ENCODE measurements at places on chromosomes 1 and 21.

GRCh38 chr1:97740891-97741290 lies 179.9 kb downstream of the DPYD start:
- DNase-seq: no peak

DNA sequence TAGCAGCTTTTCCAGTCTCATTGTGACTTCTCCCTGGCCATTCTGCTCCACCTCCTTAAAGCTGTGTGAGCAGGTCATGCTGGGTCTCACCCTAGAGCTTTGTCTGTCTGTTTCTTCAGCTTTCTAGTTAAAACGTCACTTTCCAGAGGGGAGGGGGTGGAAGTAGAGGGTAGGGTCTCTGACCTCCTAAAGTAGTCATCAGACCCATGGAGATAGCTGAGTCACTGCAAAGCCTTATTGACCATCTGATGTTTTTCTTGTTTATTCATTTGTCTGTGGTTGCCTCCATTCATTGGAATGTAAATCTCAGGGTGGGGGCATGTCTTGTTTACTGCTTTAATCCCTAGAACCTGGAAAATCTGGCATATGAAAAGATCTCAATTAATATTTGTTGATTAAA lies 52.7 kb downstream of the ELF3 start:
- no peak for DNase-seq

DNA sequence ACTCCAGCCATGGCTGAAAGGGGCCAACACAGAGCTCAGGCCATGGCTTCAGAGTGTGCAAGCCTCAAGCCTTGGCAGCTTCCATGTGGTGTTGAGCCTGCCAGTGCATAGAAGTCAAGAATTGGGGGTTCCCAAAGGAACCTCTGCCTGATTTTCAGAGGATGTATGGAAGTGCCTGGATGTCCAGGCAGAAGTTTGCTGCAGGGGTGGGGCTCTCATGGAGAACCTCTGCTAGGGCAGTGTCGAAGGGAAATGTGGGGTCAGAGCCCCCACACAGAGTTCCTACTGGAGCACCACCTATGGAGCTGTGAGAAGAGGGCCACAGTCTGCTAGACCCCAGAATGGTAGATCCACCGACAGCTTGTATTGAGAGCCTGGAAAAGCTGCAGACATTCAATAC lies 29.8 kb upstream of the CD55 start:
- DNase-seq: no peak

- no peak for DNase-seq
Measured at GRCh38 chr21:32119811-32120210, 159.0 kb downstream of the MIS18A start.

- DNase-seq: no peak
Measured at GRCh38 chr1:82792151-82792550, 991.4 kb downstream of the ADGRL2 start.

DNA sequence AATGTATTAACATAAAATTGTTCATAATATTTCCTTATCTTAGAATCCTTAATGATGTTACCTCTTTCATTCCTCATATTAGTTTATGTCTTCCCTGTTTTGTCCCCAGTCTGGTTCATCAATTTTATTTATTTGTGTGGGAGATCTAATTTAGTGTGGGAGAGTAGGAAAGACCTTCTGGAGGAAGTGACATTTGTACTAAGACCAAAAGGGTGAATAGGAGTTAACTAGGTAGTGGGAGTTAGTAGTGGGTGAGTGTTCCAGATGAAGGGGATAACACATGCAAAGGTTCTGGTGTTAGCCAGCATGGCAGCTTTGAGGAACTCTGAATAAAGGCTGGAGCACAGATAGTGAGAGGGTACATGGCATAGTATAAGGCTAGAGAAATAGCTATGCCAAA lies 21.4 kb downstream of the RASAL2 start:
- DNase-seq: no peak

- no peak for DNase-seq
Measured at GRCh38 chr1:39370602-39371001, 120.8 kb upstream of the BMP8A start.

GRCh38 chr21:42236014-42236413 lies 17.1 kb downstream of the ABCG1 start:
- no peak for DNase-seq

DNA sequence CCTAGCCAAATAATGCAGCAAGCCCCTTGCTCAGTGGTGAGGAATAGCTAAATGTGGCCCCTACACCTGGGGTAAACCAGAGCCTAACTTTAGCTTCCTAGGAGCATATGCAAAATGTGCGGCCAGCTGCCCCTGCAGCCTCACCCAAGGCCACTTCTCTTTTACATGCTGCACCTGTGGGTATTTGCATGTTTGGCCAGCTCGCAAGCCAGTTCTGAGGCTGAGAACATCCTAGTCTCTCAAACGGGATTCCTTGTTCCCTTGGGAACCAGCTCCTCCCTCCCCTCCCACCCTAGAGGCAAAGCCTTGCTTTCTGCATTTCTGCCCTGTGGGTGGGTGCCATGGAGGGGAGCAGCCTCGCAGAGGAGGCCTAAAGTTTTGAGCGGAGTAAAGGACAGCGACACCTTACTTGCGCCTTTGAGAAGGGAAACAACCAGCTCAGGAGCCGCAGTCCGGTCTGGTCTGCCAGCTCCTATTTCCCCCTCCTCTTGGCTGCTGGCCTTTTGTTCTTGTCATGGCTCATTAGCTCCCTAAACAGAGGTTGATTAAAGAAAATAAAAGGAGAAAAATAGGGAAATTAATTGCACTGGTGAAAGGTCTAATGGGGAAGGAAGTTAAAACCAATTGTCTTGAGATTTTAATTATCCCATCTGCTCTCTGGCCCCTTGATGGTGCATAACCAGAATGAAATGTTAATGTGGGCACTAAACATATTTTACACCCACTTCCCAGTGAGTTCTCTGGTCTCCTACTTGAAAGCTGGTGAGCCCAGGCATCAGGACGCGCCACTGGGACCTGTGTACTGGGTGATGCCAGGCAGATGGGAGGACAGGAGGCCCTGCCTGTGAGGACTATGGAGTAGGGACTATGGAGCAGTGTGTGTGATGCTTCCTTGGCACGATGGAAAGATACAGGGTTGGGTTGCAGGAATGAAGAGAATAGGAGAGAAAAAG lies 68.7 kb downstream of the TEX35 start:
- no peak for DNase-seq

DNA sequence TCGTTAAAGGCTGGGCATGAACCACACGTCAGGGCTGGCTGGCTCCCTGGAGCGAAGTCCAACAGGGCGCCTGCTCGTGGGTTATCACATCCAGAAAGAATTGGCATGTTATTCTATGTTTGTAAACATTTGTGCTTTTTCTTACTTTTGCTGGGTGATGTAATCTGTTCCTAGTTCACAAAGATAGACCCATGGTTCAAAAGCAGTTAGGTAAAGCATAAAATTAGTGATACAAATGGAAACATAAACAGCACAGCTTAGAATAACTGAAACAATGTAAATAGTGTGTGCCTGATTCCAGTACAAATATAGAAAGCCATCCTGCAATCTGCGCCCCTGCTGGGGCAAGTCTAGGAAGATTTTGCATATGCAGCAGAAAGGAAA lies 184.0 kb upstream of the C1orf174 start:
- no peak for DNase-seq

DNA sequence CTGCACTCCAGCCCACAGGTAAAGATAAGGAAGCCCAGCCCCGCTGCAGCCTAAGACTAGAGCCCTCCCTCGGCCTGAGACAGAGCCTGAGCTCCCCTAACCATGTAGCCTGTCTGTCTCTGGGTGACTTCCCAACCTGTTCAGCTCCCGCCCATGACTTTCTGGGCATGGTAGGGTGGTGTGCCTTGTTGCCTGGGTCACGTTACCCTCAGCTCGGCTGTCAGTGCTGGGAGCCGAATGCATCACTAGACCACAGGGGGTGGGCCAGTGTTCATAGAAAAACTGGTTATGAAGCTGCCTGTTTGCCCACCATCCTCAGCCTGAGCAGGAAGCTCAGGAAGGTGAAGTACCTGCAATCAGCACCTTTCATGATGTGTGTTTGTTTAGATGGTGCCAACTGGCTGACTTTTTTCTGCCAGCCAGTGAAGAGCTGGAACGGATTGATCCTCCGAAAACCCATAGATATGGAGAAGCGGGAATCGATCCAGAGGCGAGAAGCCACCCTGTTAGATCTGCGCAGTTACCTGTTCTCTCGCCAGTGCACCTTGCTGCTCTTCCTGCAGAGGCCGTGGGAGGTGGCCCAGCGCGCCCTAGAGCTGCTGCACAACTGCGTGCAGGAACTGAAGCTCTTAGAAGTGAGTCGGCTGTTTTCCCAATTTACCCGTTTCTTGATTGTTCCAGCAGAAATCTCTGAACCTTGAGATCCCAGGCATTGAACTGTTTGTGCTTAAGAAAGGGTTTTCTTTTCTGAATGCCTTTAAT lies 43.9 kb upstream of the PWP2 start:
- DNase-seq: no peak

DNA sequence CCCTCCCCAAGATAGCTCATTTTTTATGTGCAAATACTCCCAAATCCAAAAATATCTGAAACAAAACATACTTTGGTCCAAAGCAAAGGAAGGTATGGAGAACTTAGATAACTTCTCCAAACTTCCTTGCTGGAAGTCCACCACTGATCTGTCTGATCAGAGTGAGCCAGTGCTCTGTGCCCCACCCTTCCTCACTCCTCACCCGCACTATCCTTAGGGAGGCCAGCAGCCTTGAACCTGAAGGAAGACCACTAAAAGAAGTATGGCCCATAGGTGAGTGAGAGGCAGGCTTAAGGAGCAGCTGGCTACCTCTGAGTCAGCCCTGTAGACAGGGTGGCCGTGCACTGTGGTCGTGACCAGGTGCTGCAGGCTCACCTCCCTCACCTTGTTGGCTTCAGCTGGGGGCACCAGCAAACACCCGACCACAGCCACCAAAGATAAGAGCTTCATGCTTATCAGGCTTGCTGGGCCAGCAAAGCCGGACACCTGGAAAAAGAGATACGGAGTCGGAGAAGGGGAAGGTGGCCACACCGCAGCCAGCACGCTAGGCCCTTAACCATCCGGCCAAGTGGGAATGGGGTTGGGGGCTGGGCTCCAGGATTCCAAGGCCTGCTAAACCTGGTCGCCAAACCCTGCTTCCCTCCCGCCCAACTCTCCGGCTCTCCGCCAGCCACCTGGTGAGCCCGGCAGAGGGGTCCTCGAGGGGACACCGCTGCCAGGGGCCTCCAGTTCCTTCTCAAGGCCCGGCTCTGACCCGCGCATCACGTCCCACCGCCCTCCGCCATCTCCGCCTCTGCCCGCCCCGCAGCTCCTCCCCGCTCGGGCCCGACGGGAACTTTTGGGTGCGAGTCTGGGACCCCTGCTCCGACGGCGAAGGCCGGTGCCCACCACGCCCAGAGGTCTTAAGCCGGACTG lies 543 bp downstream of the TMEM9 start:
- DNase-seq: no peak

- DNase-seq: no peak
Measured at GRCh38 chr1:215082532-215083382, at the start of gene KCNK2. Gene KCNK2, plus strand, starts transcription at chr1:215082737. Its CDS starts 649 bp downstream, at chr1:215083386.

GRCh38 chr1:69055194-69055593 lies 512.5 kb upstream of the LRRC7 start:
- no peak for DNase-seq

- no peak for DNase-seq
Measured at GRCh38 chr1:119364640-119365039, 3.9 kb upstream of the HAO2 start.
